NCI-H2171 (cell line): ENCODE measurements at places on chromosomes 3 and 15.

GRCh38 chr3:196633555-196634151 is 5.8 kb upstream of the NRROS start:
- DNase-seq: no peak

DNA sequence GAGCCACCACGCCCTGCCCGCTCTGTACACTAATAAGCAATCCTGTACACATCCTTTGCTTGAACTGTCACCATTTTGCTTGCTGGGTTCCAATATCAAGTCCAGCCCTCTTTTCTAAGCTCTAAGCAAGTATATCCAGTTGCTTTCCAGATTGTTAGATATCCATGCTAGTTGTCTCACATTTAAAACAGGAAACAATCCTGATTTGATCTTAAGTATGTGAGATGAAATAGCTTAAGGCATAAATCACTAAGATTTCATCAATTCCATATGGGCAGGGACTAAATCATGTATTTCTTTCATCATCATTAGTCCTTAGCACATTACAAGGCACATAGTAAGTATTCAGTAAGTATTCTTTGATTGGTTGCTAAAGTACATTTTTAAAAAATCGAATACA is 16.2 kb downstream of the ATP11B start:
- DNase-seq: no peak

DNA sequence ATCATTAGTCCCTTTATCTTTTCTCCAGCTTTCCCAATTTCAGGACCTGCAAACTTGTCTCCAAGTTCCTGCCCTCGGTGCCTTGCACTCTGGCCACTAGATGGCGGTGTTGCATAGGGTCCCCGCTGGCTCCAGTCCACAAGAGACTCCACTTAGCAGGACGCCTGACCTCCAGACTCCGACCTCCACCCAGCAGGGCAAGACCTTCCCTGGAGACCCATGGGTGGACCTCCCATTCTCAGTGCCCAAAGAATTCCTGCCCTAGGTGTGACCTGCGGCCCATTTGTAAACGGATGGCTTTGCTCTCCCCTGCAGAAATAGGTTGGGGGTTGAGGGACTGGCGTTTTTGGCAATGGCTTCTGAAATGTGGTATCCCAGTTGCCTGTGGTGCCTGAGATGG is 82.6 kb downstream of the LSM3 start:
- no peak for DNase-seq

DNA sequence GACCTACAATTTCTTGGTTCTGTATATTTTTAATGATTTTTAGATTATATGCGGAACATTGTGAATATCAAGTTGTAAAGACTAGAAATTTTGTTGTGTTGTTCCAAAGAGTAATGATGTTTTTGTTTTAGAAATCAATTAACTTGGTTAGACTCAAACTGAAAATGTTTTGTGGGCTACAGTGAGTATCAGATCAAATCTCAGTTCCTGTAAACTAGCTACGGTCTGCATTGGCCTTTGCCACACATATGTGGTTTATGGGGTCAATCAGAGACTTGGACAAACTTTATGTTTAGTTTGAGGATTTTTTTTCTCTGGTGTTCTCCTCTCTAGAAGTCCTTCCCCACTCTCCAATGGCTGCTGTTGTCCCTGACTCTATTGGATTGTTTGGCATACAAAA is 308.0 kb upstream of the THRB start:
- no peak for DNase-seq

GRCh38 chr3:161069511-161070251 is 35.5 kb downstream of the B3GALNT1 start:
- no peak for DNase-seq

DNA sequence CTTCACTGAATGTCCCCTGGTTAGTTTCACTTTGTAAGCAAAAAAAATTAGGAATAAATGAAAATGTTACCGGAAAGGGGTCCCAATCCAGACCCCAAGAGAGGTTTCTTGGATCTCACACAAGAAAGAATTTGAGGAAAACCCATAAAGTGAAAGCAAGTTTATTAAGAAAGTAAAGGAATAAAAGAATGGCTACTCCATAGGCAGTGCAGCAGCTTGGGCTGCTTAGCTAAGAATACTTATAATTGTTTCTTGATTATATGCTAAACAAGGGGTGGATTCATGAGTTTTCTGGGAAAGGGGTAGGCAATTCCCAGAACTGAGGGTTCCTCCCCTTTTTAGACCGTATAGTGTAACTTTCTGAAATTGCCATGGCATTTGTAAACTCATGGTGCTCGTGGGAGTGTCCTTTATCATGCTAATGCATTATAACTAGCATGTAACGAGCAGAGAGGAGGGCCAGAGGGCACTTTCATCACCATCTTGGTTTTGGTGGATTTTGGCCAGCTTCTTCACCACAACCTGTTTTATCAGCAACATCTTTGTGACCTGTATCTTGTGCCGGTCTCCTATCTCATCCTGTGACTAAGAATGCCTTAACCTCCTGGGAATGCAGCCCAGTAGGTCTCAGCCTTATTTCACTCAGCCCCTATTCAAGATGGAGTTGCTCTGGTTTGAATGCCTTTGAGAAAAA is 41.0 kb upstream of the CMSS1 start:
- no peak for DNase-seq

- no peak for DNase-seq
Measured at GRCh38 chr3:19202303-19202702, 54.0 kb downstream of the KCNH8 start.

DNA sequence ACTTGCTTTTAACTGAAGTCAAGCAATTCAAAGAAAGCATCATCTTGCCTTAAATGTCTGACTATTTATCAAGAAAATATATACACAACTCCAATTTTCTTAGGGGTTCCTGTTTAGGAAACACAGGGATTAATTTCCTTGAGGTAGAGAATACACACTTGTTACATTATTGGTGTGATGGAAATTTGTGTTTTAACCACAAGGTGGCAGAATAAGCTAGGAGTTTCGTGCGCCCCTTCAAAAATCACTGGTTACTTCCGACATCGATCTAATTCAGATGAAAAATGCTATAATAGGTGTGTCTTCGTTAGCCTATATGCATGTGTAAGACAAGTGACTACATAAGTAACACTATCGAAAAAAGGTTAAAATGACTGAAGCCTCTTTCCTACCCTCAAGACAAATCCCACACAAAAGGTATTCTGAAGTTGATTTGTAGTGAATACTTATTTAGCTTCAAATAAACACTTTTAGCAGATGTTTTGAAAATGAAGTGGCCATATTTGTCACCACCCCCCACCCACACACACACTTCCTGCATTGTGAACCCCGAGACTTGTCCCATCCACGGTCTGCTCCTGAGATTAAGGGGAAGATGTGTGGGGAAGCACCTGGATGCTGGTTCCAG is 246.5 kb downstream of the ROBO1 start:
- DNase-seq: no peak
